Common myeloid progenitor, CD34-positive (primary cell): ENCODE measurements at places on chromosomes 4 and X.
A peak's percentile ranks its signal among the peaks of the same experiment; 100 is the strongest.

- peak; percentile 40 for DNase-seq
- no peaks in the 10 kb centered on the region for H3K36me3 ChIP-seq
- no peaks in the 10 kb centered on the region for H3K27me3 ChIP-seq
- peaks cover 5% of the 10 kb centered on the region for H3K4me1 ChIP-seq
- H3K27ac ChIP-seq = no peak overlapping the region
Measured at GRCh38 chr4:6633091-6633906, 7.2 kb upstream of the MRFAP1 start.

- no peak for DNase-seq
- no peak overlapping the region for H3K27ac ChIP-seq
- no peaks in the 10 kb centered on the region for H3K36me3 ChIP-seq
- no peak overlapping the region for H3K4me3 ChIP-seq
- no peaks in the 10 kb centered on the region for H3K4me1 ChIP-seq
Measured at GRCh38 chrX:31508338-31508737, 436.5 kb upstream of the FTHL17 start.

DNA sequence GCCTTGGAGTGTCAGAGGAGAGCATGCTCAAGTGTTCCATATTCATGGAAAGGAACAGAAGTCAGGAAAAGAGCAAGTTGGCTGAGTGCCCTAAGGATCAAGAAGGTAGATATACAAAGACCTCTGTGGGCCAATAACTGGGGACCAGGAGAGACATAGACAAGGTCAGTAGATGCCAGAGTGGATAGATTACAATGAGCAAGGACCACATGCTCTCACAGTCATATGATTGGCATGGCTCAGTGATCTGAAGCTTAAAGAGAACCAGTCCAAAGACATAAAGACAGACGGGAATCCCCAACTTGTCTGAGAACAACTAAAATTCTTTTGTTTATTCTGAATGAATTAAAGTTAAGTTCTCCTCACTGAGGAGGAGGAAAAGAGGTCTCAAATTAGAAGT is 289.7 kb downstream of the HS3ST1 start:
- no peaks in the 10 kb centered on the region for H3K36me3 ChIP-seq
- no peak for DNase-seq
- no peak overlapping the region for H3K4me3 ChIP-seq
- H3K27me3 ChIP-seq = no peaks in the 10 kb centered on the region

DNA sequence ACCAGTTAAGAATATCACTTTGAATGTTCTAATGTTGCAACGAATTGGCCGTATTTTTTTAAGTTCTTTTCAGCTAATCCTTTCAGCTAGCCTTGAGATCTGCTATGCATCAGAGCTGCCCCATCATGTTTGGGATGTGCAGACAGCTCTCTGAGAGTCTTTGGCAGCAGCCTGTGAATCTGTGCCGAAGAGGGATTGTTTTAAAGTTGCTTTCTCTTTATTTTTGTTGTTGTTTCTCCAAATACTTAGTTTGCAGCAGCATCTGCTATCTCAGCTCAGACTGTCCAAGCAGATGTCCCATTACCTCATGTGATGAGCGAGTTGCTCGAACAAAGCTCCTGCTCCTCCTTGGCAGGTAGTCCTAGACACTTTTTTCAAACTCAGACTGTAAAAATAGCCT is 1002.5 kb upstream of the INTU start:
- no peaks in the 10 kb centered on the region for H3K27me3 ChIP-seq
- no peak for DNase-seq
- H3K36me3 ChIP-seq = no peaks in the 10 kb centered on the region
- no peak overlapping the region for H3K27ac ChIP-seq

GRCh38 chrX:103615781-103616371 is 8.1 kb downstream of the TCEAL3 start:
- H3K27me3 ChIP-seq = no peaks in the 10 kb centered on the region
- no peaks in the 10 kb centered on the region for H3K4me1 ChIP-seq
- H3K36me3 ChIP-seq = no peaks in the 10 kb centered on the region
- H3K27ac ChIP-seq = no peak overlapping the region
- no peak overlapping the region for H3K4me3 ChIP-seq
- no peak for DNase-seq
